ENCODE measurements at places on chromosomes 3 and 15. TPM values are rescaled to one million over a fixed set of nuclear protein-coding genes. Genes with fewer than 3 reads are reported as not detected.

Gene ZBED2
- polyA plus RNA-seq: 0.51 TPM

Gene EXD1
- not detected for polyA plus RNA-seq

Gene SCN5A
- 1.9 TPM for polyA plus RNA-seq

Gene ABI3BP
- polyA plus RNA-seq: 26.7 TPM

Gene EFCAB12
- polyA plus RNA-seq: 0.09 TPM

Gene TRAK1
- 25.6 TPM for polyA plus RNA-seq

- DNase-seq: peak; percentile 77
Measured at GRCh38 chr3:16028604-16029003, 145.9 kb upstream of the GALNT15 start.

DNA sequence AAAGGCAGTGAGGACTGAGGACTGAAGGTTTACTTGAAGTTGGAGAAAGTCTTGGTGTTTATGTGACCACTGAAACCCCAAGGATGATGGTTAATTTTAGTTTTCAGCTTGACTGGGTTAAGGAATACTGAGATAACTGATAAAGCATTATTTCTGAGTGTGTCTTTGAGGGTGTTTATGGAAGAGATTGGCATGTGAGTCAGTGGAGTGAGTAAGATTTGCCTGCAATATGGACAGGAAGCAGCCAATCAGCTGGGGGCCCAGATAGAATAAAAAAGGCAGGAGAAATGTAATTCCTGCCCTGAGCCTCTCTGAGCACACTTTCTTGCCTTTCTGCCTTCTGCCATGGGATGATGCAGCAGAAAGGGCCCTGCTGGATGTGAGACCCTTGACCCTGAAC lies 92.4 kb downstream of the KBTBD8 start:
- DNase-seq: peak; percentile 82

DNA sequence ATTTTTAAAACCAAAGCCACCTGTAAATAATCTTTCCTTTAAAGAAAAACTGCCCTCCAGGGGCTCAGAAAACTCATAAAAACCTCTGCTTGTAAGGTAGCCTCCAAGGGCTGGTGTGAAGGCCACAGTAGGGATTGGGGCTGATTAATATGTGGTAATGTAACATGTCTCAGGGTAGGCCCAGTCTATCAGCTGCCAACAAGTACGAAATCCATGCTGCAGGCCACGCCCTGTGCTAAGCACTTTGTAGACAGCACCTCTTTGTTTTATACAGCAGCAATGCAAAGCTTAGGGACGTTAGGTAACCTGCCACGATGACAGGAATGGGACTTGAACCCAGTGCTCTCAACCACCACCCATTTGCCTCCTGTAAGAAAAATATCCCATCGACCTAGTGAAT lies 65.6 kb upstream of the PRICKLE2 start:
- no peak for DNase-seq

GRCh38 chr3:72977060-72977808 lies 19.4 kb upstream of the PPP4R2 start:
- peak; percentile 14 for DNase-seq

DNA sequence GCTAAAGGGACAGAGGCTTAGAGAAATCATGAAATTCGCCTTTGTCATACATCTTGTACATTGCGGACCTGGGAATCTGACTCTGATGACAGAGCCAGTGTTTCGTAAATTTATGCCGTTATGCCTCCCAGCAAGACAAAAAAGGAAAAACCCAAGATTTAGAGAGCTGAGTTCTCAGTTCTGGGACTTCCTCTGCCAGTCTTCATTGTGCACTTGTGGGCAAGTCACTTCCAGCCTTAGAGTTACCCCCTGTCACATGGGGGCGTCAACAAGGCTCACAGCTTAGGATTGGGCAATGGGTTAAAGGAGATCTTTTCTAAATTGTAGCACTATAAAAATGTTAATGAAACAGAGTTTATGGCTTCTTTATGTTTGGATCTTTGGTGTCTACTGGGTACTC lies 41.9 kb upstream of the MITF start:
- DNase-seq: no peak

DNA sequence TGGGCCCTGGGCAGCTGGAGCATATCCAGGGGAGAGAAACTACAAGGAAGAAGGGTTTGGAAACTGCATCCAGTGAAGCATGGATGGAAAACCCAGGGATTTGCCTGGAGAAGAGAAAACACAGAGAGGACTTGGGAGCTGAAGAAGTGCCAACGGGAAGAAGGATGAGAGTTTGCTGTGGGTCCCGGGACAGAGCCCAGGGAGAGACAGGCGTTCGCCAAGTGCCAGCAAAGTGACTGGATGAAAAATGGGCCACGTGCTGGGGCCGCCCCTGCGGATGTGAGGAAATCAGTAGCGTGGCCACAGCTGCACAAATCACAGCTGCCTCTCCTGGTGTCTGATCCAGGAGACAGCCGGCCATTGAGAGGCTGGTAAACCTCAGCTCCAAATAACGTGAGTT lies 70.4 kb downstream of the HES1 start:
- peak; percentile 2 for DNase-seq

- peak; percentile 97 for DNase-seq
Measured at GRCh38 chr3:185937689-185938374, at the start of gene TRA2B. Gene TRA2B, minus strand, starts transcription at chr3:185938014. Its CDS starts 154 bp downstream, at chr3:185937860.

- peak; percentile 0 for DNase-seq
Measured at GRCh38 chr15:87498560-87498959, 758.0 kb downstream of the NTRK3 start.

Data from IMR-90 (cell line).